ENCODE measurements at places on chromosomes 13 and 19. TPM values are rescaled to one million over a fixed set of nuclear protein-coding genes. Genes with fewer than 3 reads are reported as not detected.

DNA sequence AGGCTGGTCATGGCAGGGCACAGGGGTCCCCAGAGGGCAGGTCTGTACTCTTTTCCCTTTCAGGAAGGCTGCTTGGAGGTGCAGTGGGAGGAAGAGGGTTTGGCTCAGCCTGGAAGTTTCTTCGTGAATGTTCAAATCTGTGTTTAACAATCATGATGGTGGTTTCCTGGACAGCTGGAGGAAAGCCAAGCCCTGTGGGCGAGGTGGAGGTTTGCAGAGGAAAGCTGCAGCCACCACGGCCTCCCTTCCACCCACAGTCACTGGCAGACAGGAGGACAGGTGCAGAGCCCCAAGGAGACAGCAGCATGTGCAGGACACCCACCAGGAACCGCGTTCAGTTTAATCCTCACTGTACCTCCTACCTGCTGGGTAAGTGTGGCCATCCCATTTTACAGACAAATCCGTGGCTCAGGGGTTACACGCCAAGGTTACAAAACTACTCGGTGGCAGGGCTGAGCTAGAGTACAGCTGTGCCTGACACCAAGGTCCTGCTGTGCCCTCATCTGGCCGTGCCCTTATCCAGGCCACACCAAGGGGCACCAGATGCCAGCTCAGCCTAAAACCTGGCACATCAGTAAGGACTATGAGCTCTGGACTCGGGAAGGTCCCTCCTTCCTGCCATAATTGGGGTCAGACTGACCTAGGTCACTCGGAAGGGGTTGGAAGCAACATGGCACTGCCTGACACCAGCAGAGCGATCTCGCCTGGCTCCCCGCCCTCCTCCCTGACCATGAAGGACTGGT lies 34.1 kb downstream of the SUGP2 start:
- peak; percentile 39 for DNase-seq

GRCh38 chr13:94344126-94344818 lies 135.2 kb downstream of the DCT start:
- DNase-seq, result no peak

GRCh38 chr19:53906211-53907192 lies 2.6 kb upstream of the CACNG7 start:
- DNase-seq, result no peak

GRCh38 chr19:48656840-48657474 lies 11.0 kb upstream of the CA11 start:
- no peak for DNase-seq

The ZNF665 gene
- polyA plus RNA-seq, result 9.3 TPM

The PTPRH gene
- 0.27 TPM for polyA plus RNA-seq

GRCh38 chr19:648305-648704 lies 8.6 kb downstream of the FGF22 start:
- no peak for DNase-seq

The SMAD9 gene
- 30.0 TPM for polyA plus RNA-seq

DNA sequence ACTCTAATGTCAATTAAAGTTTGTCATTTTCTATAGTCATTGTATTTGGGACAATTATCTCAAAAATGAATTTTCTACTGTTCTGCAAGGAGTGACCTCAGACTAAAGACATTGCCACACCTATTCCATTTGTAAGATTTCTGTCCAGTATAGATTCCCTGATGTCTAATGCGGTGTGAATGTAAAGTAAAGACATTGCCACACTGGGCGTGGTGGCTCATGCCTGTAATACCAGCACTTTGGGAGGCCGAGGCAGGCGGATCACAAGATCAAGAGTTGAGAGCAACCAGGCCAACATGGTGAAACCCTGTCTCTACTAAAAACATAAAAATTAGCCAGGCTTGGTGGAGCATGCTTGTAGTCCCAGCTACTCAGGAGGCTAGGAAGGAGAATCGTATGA lies 13.8 kb upstream of the ZNF83 start:
- DNase-seq, result no peak

Data from left lung (tissue), 14 donors.